Stimulated activated CD8-positive, alpha-beta memory T cell treated with anti-CD3 and anti-CD28 coated beads, Interleukin-4, amount 100 ng/mL, for 48 hours (primary cell): ENCODE measurements at places on chromosomes 7 and 10.

DNA sequence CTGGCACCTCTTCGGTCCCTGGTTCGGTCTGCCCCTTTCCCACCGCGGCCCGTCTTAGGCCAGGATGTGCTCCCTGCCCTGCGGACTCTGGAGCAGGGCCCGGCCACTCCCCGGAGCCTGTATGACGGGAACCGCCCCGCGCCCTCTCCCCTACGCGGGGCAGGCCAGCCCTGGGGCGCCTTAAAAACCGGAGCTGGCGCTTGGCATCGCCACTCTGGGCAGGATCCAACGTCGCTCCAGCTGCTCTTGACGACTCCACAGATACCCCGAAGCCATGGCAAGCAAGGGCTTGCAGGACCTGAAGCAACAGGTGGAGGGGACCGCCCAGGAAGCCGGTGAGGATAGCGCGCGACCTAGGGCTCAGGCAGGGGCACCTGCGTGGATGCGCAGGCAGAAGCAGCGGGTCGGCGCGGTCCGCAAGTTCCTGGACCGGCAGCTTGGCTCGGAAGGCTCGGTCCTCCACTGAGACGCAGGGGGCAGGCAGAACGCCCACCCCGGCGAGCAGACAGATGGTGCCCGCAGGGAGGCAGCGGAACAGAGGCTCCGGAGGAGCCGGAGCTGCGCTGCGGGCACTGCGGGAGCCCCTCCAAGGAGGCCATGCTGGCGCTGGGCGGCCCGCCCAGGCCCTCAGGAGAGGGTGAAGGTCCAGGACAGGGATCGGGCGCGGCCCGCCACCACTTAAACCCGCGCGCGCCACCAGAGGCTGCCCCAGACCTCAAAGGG lies at the start of gene ADIRF:
TSS of gene ADIRF (plus strand) at position 212 of the 723 bp plus-strand sequence. CDS start at position 275, 63 bp downstream.
- no peak for DNase-seq

DNA sequence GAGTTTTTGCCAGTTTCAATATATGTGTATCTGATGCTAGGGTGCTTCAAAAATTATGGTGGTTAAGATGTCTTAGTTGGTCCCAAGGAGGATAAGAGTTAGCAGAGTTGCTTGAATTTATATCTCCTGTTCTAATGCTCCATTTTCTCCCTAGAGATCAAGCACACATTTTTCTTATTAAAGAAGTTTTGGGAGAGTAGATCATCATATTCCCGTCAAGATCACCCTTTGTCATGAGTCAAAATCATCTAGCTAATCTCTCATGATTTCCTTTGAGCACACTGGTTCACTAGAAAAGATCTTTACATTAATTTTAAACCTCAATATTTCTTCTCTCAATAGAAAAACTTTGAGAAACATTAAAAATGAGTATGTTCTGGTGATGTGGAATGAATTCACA lies 429.9 kb upstream of the SEMA3A start:
- no peak for DNase-seq

- no peak for DNase-seq
Measured at GRCh38 chr10:113179265-113179664, 229.2 kb downstream of the TCF7L2 start.

- no peak for DNase-seq
Measured at GRCh38 chr7:1103789-1104515, 16.0 kb downstream of the GPER1 start.

DNA sequence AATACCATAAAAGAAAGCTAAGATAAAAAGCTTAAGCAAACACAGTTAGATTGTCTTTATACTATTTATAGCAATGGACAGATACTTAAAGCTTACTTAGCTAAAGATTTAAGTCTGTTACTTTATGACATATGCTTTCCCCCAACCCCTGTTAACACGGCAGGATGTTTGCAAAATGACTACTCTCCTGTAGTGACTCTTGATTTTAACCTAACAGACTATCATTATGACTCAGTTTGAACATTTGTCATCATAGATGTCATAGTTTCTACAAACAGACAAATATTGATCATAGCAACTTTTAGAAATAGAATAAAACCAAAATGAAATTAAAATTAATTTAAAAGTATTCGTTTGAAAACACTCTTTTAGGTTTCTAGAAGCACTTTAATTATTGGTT lies 7.8 kb upstream of the COMMD3 start:
- no peak for DNase-seq
